Stromal cell of bone marrow (primary cell): ENCODE measurements at places on chromosomes 7 and 10.

GRCh38 chr7:74138945-74139843 lies 35.0 kb upstream of the EIF4H start:
- DNase-seq, result no peak

GRCh38 chr10:46523962-46524471 lies 32.4 kb downstream of the GPRIN2 start:
- DNase-seq, result no peak

- no peak for DNase-seq
These were observed 1.3 kb downstream of the LOXL4 start for GRCh38 chr10:98266647-98267046.

DNA sequence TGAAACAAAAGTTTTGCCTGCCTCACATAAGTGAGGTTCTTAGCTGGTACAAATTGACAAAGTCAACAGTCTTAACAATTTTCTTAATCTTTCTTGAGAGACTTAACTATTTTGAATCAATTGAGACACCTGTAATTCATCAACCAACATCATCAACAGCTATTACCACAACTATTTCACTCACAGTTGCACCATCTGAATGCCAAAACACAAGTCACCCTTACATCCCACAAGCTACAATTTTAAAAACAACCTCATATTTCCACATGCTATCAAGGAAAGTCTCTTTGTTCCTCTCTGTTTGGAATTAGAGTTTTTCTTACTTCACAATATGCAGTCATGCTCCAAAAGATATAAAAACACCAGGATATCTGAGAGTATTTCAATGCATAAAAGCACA lies 4.9 kb downstream of the SMURF1 start:
- no peak for DNase-seq

- no peak for DNase-seq
These were observed 388 bp downstream of the CNOT4 start for GRCh38 chr7:135509589-135509838.

DNA sequence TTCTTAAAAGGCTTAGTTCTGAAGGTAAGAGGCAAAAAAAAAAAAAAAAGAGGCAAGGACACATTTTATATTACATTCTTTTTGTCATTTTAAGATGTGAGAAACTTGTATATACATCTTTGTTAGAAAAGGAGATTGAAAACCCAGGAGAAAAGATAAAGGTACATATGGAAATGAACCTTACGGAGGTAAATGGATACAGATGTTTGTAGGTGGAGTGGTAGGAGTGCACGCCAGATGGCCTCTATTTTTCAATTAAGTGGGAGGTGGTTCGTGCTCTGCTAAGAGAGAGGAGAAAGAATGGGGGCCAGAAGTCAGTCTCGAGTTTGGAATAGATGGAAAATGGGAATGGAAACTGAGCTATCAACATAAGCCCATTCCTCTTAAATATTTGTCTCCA lies 622.5 kb upstream of the GHITM start:
- no peak for DNase-seq

DNA sequence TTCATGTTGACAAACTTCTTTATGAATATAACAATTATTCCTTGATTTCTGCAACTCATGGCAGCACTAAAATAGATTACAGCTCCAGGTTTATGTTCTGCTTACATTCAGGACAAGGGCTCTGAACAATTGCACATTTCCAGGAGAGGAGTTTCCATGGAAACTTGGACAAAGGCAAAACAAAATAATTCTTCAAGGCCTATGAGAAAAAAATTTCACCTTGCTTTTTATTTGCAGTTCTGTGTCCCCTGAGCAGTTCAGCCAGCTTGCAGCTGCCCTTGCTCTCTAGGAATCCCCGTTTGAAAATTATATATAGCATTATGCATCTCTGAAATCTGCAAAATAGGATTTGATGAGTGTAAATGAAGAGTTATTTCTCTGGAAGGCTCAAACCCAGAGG lies 71.7 kb downstream of the ARL4A start:
- DNase-seq, result no peak

- no peak for DNase-seq
These were observed 67.1 kb downstream of the GNAT3 start for GRCh38 chr7:80444811-80445210.

DNA sequence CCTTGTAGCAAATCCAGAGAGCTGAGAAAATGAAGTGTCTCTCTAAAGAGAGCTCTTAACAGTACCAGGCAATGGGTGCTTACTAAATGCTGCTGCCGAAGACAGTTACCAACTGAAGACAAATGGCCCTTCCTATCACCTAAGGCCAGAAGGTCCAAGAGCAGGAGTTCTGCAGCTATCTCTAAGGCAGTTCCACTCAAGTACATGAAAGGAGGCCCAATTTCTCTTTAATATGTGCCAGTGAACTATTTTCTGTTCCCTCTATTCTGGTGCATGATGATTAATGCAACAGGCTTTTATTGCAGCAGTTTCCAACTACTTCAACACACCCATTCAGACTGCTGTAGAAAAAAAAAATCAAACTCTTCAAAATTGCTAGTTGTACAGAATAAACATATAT lies 122.5 kb downstream of the SLC25A13 start:
- DNase-seq, result no peak

GRCh38 chr7:151777908-151778670 lies 98.8 kb downstream of the PRKAG2 start:
- DNase-seq, result no peak

GRCh38 chr10:126935263-126935946 lies 30.2 kb downstream of the DOCK1 start:
- DNase-seq, result no peak

GRCh38 chr7:1321411-1322239 lies 89.0 kb downstream of the UNCX start:
- DNase-seq, result no peak

GRCh38 chr7:145347271-145347670 lies 511.4 kb upstream of the TPK1 start:
- DNase-seq, result no peak

- no peak for DNase-seq
These were observed 132.2 kb downstream of the PRKG1 start for GRCh38 chr10:51206500-51206899.

DNA sequence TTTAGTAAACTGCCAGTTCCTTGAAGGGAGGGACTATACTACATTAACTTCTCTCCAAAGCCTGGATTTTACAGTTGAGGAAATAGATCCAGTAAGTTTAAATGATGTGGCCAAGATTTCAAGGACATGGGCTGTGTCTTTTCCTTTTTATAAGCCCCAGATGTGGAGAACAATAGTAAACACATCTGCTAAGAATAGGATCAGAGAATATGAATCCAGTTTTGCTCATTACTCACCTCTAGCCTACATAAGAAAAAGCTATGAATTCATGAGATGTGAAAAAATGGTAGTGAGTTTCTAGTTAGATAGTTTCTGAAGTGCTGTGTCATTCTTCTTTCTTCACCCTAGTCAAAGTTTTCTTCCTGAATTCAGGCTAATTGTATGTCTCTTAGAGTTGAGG lies 38.6 kb downstream of the MAGI2 start:
- no peak for DNase-seq

GRCh38 chr10:131573707-131574106 lies 262.2 kb upstream of the TCERG1L start:
- no peak for DNase-seq
